ENCODE measurements at places on chromosomes 7 and 10.

- no peak for DNase-seq
These were observed 22.5 kb downstream of the UPP1 start for GRCh38 chr7:48111596-48111995.

DNA sequence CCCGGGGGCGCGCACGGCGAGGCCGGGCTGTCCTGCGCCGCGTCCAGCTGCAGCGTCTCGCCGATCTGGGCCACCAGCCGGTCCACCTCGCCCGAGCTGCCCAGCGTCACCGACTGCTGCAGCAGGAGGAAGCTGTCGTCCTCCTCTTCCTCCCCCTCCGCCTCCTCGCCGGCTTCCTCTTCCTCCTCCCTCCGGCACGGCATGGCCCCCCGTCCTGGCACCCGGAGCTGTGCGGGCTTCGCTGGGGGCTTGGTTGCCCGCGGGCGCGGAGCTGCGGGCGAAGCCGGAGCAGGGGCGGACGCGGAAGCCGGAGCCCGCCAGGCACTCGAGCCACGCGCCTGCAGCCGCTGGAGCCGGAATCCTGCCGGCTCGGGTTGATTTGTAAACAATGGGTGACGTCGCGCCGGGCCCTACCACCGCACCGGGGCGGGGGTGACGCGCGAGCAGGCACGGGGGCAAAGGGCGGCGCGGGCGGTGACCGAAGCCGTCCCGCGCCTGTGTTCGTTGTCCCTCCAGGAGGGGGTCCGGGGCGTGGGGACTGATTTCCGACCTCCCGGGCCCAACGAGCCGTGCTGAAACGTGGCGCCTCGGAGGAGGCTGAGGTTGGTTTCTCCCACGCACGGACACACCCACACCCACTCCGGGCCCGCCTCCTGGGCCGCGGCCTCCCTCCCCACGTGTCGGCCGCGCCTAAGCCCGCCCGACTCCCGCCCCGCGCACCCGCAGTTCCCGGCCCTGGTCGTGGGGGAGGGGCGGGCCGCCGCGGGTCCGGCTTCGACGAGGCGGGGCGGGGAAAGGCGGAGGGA lies at the start of gene FRAT2:
FRAT2 (minus strand) TSS at position 360 of the 806 bp plus-strand sequence; CDS start at position 203, 157 bp downstream.
- DNase-seq: peak; percentile 94

GRCh38 chr7:124497176-124497575 lies 268.4 kb downstream of the GPR37 start:
- no peak for DNase-seq

DNA sequence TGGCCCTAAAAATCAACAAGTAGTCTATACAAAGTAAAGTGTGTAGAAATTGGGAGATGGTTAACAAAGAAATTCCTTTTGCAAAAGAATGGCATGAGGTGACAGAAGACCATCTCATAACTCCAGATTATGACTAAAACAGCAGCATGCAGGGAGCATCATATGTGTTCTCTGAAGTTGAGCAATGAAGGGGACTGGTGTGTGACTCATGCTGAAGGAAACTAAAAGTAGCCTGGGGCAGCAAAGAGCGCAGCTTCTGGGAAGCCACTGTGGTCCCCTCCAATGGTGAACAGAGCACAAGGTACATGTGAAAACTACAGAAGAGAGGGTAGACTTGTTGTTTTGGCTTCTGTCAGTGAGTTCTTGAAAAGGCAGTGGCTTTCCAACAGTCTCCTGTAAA lies 133.4 kb downstream of the MACC1 start:
- DNase-seq: no peak

GRCh38 chr10:17428351-17429097 lies 25.9 kb downstream of the ST8SIA6 start:
- no peak for DNase-seq

DNA sequence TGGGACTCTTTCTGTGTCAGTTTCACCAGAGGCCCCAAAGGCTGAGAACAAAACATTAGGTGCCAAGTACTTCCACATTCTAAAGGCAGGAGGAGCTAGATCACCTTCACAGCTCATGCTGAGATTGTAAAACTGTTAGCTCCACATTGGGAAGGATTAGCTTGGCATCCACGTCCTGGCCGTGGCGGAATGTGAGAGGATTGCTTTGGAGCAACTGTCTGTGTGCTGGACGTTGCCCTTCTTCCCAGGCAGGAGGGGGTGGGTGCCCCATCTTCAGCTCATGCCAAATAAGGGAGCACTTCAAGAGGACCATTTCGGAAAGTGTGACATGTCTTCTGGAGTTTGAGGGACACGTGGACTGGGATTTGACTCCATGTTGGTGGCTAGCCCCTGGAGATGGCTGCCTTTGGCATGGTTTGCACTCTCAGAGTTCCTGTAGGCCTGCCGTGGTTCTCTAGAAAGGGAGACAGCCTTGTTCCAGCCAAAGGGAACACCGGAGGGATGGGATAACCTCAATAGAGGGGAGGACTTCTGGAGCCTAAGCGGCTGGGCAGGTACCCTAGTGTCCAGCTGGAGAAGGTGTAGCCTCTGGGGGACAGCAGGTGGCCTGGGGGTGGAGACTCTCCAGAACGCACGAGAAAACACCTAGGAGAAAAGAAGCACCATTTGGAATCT lies 19.9 kb upstream of the FMC1 start:
- no peak for DNase-seq
